ENCODE measurements at places on chromosomes 4 and X.

DNA sequence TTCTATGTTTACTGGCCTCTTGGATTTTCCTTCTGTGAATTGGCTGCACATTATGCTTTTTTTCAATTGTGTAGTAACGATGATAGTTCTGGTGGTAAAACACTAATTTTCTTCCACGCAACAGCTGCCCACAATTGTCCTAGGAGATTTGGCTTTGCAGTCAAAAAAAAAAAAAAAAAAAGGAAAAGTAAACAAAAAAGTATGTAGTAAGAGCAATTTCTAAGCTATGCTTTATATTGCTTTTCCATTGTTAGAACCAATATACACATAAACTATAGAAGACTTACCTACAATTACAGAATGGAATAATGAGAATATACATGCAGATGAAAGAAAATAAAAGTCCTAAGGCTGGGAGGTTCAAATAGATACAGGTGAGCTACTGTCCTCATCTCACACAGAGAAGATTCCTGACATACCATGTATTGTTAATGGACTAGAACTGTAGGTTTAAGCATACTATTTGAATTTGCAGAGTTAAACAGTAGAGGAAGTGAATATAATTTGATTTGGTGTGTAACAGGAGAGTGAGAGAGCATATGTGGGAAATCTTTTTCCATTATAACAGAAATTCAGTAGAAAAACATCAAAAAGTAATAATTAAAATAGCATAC lies 976.2 kb downstream of the RAB28 start:
- no peak for DNase-seq

DNA sequence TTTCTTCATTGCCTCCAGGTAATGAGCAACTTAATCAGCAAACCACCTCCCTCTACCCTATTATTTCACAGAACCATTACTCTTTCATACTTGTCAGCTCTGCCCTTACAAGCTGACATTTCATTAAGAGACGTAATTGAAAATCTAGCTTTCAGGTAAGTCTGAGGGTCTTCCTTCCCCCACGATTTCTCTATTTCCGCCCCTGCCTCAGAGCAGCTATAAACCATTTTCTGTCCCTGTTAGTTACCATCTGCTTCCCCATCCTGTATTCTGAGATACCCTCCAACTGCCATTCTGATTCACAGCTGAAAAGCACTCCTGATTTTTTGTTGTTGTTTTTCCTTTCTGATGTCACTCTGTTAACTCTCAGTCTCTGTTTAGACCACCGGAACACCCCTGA lies 37.1 kb downstream of the SH3RF1 start:
- peak; percentile 36 for DNase-seq

DNA sequence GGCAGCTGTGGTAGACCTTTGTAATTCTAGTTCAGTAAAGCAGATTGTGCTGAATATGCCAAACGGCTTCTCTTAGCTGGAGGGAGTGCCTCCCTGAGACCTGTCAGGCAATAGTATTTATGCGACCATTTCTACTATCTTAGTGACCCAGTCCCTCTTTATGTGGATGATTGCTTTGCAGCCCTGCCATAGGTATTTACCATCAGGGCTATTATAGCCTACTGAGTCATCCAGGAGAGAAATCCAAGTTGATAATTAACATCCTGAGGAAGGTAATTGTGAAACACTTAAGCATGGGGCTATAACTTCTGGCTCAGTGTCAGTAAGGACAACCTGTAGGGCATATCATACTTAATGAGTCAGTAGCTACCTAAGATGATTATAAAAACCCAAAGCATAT lies 103.9 kb upstream of the MAOA start:
- DNase-seq = peak; percentile 5

- no peak for DNase-seq
Observed at GRCh38 chrX:5829469-5829868, 399.2 kb downstream of the NLGN4X start.

GRCh38 chrX:19675731-19676130 lies 160.4 kb upstream of the MAP3K15 start:
- DNase-seq = no peak

GRCh38 chr4:41204400-41204978 lies 9.9 kb downstream of the APBB2 start:
- no peak for DNase-seq

DNA sequence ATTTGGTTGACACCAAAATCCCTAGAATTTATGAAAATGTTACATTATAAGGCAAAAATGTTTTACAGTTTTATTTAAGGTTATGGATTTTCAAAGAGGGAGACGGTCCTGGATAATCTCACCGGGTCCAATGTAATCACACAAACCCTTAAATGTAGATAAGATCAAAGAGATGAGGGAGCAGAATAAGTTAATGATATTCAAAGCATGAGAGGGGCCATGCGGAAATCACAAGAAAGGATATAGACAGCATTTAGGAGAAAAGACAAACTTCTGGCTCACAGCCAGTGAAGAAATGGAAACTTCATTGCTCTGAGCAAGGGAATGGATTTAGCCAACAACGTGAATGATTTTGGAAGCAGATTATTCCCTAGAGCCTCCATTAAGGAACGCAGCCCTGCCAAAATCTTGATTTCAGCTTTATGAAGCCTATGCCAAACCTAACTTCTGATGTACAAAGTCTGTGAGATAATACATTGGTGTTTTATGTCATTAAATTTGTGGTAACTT lies 684.4 kb upstream of the GNPDA2 start:
- DNase-seq = no peak

DNA sequence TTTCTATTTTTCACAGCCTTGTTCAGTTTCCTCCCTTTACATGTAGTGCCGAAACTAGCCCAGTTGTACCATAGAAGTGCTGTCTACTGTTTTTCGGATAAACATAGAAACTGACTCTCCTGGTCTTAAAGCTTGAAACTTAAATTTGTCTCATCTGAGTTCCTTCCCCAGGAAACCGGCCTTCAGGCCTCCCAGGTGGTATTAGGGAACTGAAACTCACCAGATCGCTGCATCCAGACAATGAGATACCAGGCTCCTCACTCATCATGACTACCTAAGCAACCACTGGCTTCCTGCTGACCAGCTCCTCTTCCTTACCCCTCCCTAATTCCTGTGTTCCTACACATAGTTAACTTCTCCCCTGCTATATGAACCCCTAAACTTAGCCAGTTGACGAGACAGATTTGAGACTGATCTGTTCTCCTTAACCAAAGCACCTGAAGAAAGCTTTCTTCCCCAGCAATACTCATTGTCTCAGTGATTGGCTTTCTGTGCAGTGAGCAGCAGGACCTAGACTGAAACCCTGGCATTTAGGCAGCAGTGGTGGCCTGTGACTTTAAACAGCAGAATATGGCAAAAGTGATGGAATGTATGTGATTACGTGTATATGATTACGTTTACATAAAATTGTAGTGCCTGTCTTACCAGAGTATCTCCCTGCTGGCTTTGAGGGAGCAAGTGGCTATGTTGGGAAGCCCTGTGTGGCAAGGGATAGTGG lies 959.1 kb upstream of the LCORL start:
- no peak for DNase-seq

- peak; percentile 51 for DNase-seq
Observed at GRCh38 chr4:105191621-105192210, 45.0 kb downstream of the TET2 start.

- no peak for DNase-seq
Observed at GRCh38 chr4:84733343-84734033, 150.6 kb downstream of the CDS1 start.

GRCh38 chrX:63750811-63751210 lies 34.2 kb downstream of the ARHGEF9 start:
- no peak for DNase-seq

DNA sequence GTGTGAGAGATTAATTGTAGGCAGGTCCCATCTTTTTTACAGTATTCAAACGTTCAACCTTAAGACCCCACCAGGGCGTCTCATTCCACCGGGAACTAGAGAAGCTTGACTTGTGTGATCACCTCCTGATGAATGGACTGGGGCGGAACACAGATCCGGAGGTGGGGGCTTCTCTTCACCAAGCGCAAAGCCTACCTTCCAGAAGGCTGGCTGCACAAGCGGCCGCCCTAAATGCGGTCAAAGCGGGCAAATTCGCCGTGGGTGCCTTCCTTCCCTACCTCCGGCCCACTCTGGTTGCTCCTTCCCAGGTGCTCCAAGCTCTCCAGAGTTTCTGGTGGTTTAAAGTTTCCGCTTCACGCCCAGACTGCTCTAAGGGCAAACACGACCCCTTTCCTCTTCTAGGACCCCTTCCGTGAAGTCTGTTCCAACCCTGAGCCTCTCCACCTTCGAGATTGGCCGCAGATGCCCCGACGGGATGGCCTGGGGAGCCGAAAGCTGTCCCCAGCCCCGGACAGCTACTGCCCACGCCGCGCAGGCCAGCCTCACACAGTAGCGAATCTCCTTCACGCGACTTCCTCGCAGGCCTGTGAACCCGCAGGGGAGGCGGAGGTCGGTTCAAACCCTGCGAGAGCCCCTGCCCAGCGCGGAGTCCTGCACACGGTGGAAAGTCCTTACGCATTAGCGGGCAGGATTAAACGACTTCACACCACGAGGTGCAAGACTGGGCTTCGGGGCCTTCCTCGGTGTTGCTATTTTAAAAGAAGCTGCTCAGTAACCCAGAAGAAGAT lies 1.6 kb upstream of the WWC2 start:
- DNase-seq = peak; percentile 52

DNA sequence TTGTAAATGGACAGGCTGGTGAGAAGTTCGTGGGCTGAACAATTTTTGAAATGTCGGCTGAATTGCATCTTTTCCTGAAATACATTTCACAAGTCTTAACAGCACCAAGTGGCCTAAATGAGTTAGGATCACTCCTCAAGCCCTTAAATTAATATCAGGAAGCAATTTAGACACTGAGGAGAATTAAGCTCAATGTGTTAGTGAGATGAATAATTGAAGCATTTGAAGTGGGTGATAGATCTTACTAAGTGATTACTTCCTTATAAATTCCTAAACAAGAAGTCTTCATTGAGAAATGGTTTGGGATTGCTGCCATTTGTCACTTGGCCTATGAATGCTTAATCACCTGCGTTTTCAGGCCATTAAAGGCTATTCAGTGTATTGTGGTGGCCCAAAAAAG lies 116.8 kb downstream of the NAA11 start:
- DNase-seq = no peak

DNA sequence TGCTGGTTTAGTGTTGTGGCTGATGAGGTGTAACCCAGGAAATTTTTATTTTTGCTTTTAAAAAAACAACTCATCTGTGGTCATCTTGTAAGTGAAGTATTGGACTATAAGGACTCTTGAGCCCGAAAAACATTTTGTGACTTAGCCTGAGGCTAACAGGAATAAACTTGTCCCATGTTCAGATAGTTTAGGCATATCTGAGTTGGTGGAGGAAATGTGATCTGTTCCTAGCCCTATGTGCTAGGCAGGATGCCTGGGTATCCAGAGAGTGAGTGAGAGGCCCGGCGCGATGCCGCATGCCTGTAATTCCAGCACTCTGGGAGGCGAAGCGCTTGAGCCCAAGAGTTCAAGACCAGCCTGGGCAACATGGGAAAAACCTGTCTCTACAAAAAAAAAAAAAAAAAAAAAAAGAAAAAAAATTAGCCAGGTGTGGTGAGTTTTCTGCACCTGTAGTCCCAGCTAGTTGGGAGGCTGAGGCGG lies 3.7 kb downstream of the SMS start:
- DNase-seq = no peak

DNA sequence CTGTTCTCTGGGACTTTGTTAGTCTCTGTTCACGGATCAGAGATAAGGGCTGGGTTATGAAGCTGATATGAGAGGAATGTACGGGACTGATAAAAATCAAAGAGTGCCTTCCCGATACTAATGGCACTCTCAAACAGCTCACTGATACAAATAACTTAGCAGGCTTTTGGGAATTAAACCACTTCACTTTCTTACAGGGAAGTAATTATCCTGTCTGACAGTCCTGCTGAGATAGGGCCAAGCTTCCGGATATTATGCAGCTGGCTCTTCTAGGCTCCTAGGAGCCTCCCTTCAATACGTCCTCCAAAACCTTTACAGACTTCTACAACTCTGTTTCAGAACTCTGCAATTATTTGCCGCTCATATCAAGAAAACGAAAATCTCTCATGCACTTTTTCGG lies 418.0 kb downstream of the NLGN4X start:
- no peak for DNase-seq

DNA sequence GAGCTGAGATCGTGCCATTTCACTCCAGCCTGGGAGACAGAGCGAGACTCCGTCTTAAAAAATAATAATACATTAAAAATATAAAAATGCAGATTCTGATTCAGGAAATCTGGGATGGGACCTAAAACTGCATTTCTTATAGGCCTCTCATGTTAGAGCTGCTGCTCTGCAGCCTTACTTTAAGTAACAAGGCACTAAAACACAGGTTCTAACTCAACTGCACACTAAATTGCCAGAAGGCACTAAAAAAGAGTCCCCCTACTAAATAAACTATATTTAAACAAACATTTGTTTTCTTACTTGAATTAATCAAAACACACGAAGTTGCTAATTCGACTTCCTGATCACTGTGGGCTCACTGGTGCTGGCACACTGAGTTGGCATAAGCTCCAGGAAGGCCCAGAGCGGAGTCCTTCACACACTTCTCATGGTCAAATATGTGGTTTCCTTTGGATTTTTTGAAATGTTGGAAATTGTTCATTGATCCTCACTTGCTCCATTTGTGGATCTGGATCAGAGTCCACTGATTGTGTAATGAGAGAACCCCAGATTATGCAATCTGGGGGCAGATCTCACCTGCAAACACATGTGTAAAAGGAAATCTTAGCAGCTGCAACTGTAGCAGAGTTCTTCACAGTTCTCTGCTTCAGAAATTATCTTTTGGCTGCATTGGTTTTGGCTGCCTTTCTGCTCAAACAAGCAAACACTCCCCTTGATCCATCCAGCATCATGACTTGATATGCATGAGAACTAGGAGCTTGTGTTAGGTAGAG lies 59.3 kb downstream of the AFF1 start:
- peak; percentile 49 for DNase-seq

- peak; percentile 91 for DNase-seq
Observed at GRCh38 chr4:81466841-81467671, 4.7 kb downstream of the RASGEF1B start.

DNA sequence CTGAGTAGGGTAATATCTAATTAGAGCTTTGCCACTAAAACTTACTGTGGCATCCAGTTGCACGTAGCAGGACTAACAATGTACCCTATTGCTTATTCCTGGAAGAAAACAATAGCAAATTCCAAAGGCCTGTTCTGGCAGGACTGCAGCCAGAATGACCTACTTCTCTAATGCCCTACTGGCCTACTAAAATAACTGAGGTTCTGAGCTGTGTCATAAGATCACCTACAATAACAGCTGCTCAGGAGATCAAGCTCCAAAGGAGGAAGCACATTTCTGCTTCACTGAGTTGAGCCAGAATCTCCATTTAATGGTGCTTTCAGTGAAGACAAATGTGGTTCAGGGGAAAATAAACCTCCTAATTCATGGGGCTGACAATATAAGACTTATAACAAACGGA lies 42.2 kb upstream of the CXCL8 start:
- peak; percentile 40 for DNase-seq

DNA sequence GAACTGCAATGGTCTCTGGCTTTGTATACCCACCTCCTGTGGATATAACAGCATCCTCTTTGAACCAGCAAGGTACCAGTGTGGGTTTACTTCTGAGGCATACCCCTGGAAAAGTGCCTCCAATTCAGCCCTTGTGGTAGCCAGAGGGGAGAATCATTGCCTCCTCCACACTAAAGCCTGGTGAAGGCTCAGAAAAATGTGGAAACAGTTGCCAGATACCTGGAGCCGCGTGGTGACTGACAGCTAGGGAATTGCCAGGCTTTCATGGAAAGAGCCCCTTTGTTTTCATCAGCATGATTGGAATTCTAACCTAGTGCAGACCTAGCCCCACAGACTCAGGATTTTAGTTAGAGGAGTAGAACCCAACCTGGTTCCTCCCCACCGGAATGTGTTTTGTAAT lies 168.6 kb upstream of the KLF3 start:
- DNase-seq = no peak
